ENCODE measurements at places on chromosomes 3 and 15.

DNA sequence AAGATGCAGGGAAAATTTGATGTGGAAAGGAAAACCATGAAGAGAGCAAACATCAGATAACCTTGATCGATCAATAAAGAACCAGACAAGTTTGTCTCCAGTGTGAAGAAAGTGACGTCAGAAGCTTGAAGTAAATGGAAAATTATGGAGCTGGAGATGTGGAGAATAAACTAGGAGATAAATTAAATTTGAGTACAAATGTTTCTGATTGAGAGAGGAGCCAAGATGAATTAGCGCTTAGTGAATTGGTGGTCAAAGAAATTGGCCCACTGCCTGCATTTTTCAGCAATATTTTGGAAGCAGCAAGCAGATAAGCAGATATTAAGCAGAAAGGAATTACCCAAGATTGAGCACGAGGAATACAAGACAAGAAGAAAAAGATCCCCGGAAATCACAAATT, 567.3 kb upstream of the ZNF385D start:
- DNase-seq = no peak

- DNase-seq = no peak
Measured at GRCh38 chr3:46416125-46416810, 9.2 kb downstream of the CCRL2 start.

DNA sequence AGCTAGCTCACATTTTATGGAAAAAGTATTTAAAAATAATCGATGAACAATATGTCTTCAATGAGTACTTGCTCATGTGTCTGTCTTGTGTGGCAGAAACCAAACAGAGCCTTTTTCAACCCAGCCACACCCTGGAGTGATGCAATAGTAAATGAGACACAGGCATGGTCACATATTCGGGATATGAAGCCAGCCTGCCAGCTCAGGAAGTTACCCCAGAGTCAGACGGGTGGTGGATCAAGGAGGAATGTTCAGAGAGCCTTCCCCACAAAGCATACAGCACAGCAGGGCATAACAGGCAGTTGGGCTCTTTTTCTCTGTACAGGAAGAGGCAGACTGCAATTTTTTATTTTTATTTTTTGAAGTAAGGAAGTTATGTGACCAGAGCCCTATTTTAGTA, 27.3 kb downstream of the LARP6 start:
- DNase-seq = no peak

- no peak for DNase-seq
Measured at GRCh38 chr15:80429964-80430363, 25.8 kb downstream of the ARNT2 start.

DNA sequence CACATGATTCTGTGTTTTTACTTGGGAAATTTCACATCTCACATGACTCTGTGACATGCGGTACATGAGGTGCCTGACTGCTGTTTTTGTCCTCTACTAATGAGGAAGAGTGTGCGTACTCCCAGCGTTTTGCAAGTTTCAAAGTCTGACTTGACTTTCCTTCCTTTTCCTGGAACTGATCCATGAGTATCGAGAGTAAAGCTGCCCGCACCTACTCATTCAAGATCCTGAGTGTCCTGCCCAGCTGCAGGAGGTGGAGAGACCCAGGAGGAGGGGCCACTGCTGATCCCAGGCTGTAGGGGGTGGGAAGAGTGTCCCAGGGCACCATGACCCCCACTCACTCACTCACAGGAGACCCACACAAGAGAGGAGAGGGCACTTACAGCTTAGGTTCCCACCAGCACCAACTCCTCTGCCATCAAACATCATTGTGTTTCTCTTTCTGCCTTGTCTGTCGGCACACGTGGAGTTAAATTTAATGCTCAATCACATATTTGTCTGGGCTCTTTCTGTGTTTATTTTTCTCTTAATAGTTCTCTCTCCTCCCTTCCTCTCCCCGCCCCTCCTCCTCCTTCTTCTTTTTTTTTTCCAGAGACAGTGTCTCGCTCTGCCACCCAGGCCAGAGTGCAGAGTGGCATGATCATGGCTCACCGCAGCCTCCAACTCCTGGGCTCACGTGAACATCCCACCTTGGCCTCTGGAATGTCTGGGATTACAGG, 1.4 kb downstream of the CCR5AS start:
- DNase-seq = no peak

- DNase-seq = no peak
Measured at GRCh38 chr3:147941969-147942368, 532.8 kb downstream of the ZIC1 start.

- no peak for DNase-seq
Measured at GRCh38 chr3:46666453-46666845, 27.0 kb downstream of the ALS2CL start.

GRCh38 chr3:16381426-16381825, 116.4 kb downstream of the OXNAD1 start:
- DNase-seq = no peak

- DNase-seq = no peak
Measured at GRCh38 chr3:98508582-98508981, 11.1 kb downstream of the OR5K2 start.

GRCh38 chr3:45345846-45346580, 42.4 kb upstream of the LARS2 start:
- DNase-seq = no peak

DNA sequence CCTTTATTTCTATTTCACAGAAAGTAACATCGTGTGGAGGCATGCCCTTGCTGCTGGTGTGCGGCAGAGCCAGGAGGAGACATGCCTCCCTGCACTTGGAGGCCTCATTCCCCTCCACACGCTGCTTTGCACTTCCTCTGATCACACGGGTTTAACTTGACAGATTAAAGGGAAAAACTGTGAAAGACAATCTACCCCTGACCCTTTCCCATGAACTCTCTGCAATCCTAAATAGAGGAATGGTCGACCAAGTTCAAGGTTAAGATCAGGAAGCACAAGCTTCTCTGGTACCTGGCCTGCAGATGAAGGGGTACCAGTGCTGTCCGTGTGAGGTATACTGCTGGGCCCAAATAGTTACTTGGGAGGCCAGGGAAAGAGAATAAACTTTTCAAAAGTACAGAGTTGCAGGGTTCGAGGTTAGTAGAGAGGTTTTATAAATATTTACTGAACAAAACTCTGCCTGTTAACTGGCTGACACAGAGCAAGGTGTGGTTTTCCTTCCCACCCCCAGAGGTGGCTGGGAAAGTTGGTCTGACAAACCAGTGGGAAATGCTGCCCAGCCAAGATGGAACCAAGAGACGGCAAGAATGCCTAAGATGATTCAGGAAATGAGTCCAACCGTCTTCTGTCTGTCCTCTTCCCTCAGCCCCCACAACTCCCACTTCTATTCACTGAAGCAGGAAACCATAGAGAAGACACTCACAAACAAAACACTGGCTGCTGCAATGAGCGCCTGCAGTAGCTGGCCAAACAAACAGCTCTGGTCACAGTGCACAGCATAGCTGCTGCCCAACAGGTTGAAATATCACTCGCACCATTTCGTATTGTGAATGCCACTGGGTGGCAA, 79.6 kb downstream of the IGF2BP2 start:
- DNase-seq = no peak

DNA sequence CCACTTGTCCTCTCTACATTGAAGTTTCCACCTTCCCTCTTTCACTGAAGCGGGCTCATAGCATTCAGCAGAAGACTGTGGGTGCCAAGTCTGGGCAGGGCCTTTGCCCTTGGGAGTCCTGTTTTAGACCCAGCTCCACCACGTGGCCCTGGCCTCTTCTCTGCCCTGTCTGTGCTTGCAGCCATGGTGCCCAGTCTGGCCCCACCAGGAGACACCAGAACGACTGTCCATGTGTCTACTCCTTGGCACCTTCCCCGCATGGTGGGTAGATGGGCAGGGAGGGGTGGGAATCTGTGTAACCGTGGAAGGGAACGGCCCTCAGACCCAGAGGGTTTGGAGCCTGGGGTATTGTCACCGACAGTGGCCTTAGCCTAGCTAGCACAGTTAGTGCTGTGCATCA, 17.9 kb upstream of the EMC3 start:
- DNase-seq = no peak

GRCh38 chr15:31024330-31024729, 32.9 kb upstream of the MTMR10 start:
- no peak for DNase-seq

DNA sequence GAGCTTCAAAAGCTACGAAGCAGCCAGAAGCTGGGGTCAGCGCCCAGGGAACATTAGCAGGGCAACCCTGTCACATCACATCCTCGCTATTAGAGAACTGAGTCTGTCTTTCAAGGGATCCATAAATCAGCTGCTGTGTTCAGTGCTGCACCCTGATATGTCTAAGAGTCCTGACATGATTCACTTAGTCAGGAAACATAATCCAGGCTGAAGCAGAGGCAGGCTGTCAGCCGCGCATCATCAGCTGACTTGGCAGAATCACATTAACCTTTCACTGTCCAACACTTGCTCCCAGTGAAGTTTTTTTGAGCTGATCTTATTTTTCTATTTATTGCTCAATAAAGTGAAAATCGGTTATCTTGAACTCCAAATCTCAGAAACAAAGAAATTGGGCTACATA, 23.5 kb downstream of the MYH15 start:
- DNase-seq = no peak

GRCh38 chr3:47601281-47601680, 22.6 kb upstream of the CSPG5 start:
- no peak for DNase-seq

DNA sequence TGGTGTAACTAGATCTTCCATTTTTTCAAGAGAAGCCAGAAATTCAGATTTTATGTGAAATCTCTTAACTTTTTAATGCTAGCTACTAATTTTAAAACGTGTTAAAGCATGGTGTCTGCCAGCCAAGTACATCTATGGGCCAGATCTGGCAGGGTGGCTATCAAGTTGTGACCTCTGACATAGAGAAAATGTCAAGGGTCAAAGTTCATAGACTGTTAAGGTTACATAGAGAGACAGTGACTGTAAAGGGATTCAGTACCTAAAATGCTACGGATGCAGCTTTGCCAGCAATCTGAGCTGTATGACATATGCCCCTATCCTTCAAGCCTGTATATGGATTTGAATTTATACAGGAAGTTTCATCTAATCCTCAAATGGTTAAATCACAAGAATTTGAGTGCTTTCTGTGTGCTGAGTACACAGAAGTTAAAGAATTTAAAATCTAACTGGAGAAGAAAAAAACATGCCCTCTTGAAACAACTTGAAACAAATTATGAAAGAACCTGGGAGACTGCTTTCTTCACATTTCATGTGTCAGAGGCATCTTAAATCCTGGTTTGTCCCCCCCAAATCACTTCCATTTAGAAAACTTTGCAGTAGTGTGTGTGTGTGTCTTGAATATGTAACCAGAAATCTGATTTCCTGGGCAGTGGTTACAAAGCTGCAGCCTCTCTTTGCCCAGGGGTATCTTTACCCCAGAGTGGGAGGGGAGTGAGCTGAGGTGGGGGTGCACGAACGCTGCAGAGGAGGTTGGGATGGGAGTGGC, 895 bp upstream of the ARHGAP31 start:
- no peak for DNase-seq

- DNase-seq = no peak
Measured at GRCh38 chr3:178097576-178097975, 438.7 kb upstream of the KCNMB2 start.

DNA sequence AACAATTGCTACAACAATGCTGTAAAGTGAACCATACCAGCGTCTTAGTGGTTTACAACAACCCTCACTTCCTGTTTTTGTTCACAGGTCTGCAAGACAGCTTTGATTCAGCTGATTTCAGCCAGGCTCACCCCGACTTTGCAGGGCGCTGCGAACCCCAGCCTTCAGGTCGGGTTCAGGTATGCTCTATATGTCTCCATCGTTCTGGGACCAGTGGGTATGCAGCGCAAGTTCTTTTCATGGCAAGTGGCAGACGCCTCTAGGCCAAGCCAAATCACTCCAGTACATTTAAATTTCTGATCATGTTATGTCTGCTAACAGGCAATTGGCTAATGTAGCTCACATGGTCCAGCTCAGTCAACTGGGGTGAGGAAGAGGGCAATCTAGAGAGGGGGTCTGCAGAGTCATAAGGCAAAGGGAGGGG, 52.4 kb upstream of the RGMA start:
- peak; percentile 9 for DNase-seq

DNA sequence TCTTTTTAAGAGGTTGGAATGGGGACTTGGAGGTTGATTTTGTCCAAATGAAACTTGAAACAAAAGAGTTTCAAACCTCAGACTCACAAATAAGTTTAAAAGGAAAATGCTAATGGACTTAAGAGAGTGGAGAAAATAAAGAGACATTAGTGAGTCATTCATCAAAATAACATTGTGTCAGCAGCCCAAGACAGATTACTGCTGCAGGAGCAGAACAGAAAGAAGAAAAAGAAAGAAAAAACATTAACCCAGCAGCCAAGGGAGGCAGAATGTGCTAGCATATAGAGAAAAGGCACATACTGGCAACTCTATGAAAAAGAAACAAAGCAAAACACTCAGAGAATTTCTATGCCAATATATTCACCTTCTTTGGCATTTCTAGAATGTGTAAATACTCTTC, 42.6 kb downstream of the ADAMTS9 start:
- no peak for DNase-seq

DNA sequence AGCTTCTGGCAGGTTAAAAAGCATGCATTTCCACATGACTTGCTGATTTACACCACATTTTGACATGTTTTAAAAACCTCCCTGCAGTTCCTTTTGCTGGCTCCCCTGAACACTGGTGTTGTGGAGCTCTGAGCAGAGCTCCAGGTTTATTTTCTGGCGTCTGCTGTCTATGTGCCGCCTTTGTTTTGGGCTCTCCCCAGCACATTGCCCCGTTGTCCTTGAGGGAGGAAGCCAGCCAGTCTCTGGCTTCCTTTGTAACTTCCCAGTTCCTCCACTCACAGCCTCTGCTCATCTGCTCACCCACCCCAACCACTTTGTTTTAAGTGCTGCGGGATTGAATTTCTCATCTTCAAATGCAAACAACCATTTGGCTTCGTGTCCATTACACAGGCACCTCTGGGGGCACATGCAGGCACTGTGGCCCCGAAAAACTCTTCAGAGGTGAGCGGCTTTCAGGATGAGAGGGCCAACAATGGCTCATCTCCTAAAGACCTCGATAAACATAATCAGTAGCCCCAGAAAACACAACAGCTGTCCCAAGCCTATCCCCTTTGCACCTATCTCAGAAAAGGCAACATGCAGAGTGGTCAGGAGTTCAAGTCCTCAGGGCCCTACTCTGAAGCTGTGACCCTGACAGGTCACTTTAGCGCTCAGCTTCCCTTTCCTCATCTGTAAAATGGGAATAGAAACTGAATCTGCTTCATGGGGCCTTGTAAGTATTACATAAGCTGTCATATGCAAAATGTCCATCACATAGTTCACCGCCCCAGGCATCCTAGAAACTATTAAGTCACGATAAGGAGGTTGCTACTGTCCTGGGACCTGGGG, 1.3 kb upstream of the MEF2A start:
- no peak for DNase-seq

GRCh38 chr15:92091155-92091734, 237.7 kb downstream of the SLCO3A1 start:
- DNase-seq = no peak

Data from activated CD8-positive, alpha-beta memory T cell treated with anti-CD3 and anti-CD28 coated beads for 4 hours (primary cell).